ENCODE measurements at places on chromosomes 4 and X.

- no peak for DNase-seq
Observed at GRCh38 chr4:39544580-39545315, 17.5 kb upstream of the UGDH start.

DNA sequence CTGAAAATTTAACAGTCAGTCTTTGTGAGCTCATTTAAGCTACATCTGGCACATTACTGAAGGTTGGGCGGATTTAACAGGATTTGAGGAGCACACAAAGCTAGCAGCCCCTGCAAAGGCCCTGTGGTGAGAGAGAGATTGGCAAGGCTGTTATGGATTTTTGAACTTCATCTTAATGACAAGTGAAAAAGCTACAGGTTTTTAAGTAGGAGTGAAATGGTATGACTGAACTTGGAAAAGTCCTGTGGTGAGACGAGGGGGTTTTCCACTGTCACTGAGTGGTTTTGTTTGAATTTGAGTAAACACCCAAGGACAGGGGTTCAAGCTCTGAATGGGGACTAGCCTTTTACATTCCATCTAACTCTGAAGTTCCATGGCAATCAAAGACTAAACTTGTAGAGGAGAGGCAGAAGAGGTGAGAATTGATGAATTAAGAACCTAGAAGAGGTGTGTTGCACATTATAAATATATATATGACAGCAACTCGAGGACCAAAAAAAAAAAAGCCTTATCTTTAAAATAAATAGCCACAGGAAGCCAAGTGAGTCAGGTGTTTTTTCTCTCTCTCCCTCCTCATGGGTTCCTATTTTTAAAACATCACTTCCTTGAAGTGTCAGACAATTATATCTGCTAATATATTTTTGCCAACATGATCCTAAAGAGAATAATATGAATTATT lies 47.8 kb upstream of the CLNK start:
- DNase-seq: no peak

DNA sequence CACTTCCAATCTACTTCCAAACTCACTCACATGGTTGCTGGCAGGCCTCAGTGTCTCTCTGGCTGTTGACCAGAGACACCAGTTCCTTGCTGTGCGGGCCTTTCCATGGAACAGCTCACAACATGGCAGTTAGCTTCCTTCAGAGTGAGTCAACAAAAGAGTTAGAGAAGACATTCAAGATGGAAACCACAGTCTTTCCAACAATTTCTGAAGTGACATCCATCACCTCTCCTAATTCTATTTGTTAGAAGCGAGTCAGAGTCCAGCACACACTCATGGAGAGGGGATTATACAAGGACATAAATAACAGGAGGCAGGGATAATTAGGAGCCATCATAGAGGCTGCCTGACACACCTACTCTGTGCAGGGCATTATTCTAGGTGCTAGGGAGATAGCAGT lies 62.5 kb upstream of the TMEM164 start:
- DNase-seq: peak; percentile 6

DNA sequence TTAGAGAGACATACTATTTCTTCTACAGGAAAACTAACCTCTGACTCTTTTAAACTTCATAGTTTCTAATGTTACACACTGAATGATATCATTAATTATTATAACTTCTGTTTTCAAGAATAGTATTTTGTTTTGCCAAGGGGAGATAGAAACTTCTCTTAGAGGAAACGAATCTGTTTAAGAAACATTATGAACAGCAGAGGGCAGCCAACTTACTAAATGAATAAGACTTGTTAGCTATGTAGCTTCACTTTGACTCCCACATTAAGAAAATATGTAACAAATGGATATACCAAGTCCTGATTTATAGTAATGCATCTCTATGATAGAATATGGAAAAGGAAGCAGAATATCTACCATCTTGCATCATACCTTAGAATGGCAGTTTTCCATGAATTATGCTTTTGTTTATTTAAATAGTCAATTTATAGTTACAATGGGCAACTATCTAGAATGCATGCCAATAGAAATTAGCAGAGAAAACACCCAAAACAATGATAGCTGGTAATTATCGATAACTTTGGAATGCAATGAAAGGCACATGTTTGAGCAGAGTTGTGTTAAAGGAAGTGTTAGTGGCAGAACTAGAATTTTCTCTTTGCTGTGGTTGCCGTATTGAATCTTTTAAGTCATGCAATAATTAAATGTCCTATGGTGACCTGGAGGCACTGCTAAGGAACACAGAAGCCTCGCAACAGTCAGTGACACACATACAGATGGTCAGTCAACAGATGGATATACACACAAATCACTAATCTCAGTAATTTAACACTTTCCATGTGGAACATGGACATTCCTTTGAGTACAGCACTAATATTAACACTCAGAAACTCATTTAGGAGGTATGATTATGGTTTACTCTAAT lies 105.7 kb upstream of the PDLIM3 start:
- peak; percentile 80 for DNase-seq

DNA sequence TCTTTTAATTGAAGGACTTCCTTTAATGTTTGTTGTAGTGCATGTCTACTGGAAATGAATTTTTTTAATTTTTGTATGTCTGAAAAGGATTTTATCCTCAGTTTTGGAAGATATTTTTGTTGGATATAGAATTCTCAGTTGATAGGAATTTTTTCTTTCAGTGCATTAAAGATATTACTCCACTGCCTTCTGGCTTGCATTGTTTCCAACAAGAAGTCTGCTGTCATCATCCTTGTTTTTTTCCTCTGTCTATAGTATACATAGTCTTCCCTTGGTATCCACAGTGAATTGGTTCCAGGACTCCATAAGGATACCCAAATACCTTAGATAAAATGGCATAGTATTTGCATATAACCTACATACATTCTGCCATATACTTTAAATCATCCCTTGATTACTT lies 33.5 kb downstream of the SCD5 start:
- DNase-seq: no peak

DNA sequence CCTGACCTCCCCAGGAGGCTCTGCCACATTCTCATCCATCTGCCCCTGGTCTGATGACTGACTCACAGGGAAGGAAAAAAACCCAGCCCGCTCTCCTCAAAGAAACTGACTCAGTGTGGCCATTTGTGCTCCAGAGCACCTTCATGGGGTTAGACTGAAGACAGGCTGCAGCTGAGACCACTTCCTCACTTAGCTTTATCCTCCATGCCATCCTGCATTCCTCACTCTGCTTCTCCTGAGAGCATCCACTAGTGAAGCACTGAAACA lies 35.9 kb upstream of the HPSE start:
- DNase-seq: no peak

All from astrocyte of the cerebellum (primary cell).